ENCODE measurements at places on chromosomes 2 and 18. TPM values are rescaled to one million over a fixed set of nuclear protein-coding genes. Genes with fewer than 3 reads are reported as not detected.

Gene GALNT5
- total RNA-seq, result 2.5 TPM

Gene GRHL1
- 0.85 TPM for total RNA-seq

Gene RAB6C
- not detected for total RNA-seq

Gene RNF103
- 52.7 TPM for total RNA-seq

Gene ADNP2
- 12.1 TPM for total RNA-seq

Gene UNC80
- not detected for total RNA-seq

Gene LMAN1
- total RNA-seq, result 40.5 TPM

Gene TOGARAM2
- 0.16 TPM for total RNA-seq

Gene TMEM150A
- total RNA-seq, result 15.1 TPM

Gene ODC1
- 170 TPM for total RNA-seq

Gene EFHD1
- total RNA-seq, result 3.6 TPM

Gene ALPG
- total RNA-seq, result 0.45 TPM

Gene CNGA3
- 0.06 TPM for total RNA-seq

Gene TEX51
- not detected for total RNA-seq

Gene PTPN2
- total RNA-seq, result 18.2 TPM

Gene KIAA2012
- not detected for total RNA-seq

Gene LGALSL
- 11.1 TPM for total RNA-seq

Gene MLPH
- 318 TPM for total RNA-seq

Gene DYSF
- 0.55 TPM for total RNA-seq

Gene GPR35
- 0.65 TPM for total RNA-seq

Gene DUSP19
- total RNA-seq, result 0.78 TPM

Gene TRPM8
- 0.21 TPM for total RNA-seq

Gene MROH2A
- total RNA-seq, result 0.12 TPM

Gene UGT1A10
- total RNA-seq, result 0.49 TPM

Gene TWIST2
- 16.6 TPM for total RNA-seq

Gene TLX2
- total RNA-seq, result 0.36 TPM

Gene FBXO48
- total RNA-seq, result 0.34 TPM

Gene MITD1
- 25.3 TPM for total RNA-seq

Gene SKA1
- total RNA-seq, result 11.7 TPM

Gene ASXL3
- total RNA-seq, result not detected

Gene PIGN
- 8.5 TPM for total RNA-seq

Gene UGT1A4
- total RNA-seq, result not detected

Gene RAX
- total RNA-seq, result not detected

Gene ALK
- total RNA-seq, result not detected

Gene COL5A2
- total RNA-seq, result 41.6 TPM

Gene TRIM43
- total RNA-seq, result 0.13 TPM

Gene SEMA4C
- 20.4 TPM for total RNA-seq

Gene TSGA10
- total RNA-seq, result 3.1 TPM

Gene PPP3R1
- 61.8 TPM for total RNA-seq

Gene RBM43
- 3.5 TPM for total RNA-seq

Gene ZBTB7C
- 0.33 TPM for total RNA-seq

Gene ME2
- total RNA-seq, result 38.7 TPM

Gene EGR4
- total RNA-seq, result 0.09 TPM

Gene CPO
- not detected for total RNA-seq

Gene CCDC102B
- 0.60 TPM for total RNA-seq

Gene CHRNG
- not detected for total RNA-seq

Gene SH3BP4
- 41.0 TPM for total RNA-seq

Gene BCL11A
- 0.10 TPM for total RNA-seq

Gene ALPI
- total RNA-seq, result not detected

Gene HOXD9
- total RNA-seq, result 1.4 TPM

Gene XDH
- total RNA-seq, result 1.1 TPM

Gene TBR1
- total RNA-seq, result 0.03 TPM

Gene ASB18
- total RNA-seq, result 0.03 TPM

Gene CFAP53
- 0.30 TPM for total RNA-seq
